ENCODE measurements at places on chromosomes 1 and 21. TPM values are rescaled to one million over a fixed set of nuclear protein-coding genes. Genes with fewer than 3 reads are reported as not detected.

- peak; percentile 24 for DNase-seq
These were observed 244.5 kb downstream of the NEGR1 start for GRCh38 chr1:72037745-72038343.

DDI2 gene
- total RNA-seq: 16.1 TPM

MYBPH gene
- total RNA-seq: not detected

TRMT1L gene
- 21.2 TPM for total RNA-seq

BSND gene
- total RNA-seq: 0.24 TPM

AXDND1 gene
- 7.5 TPM for total RNA-seq
